ENCODE measurements at places on chromosomes 16 and 17. TPM values are rescaled to one million over a fixed set of nuclear protein-coding genes. Genes with fewer than 3 reads are reported as not detected.

Gene GRAPL
- not detected for total RNA-seq

DNA sequence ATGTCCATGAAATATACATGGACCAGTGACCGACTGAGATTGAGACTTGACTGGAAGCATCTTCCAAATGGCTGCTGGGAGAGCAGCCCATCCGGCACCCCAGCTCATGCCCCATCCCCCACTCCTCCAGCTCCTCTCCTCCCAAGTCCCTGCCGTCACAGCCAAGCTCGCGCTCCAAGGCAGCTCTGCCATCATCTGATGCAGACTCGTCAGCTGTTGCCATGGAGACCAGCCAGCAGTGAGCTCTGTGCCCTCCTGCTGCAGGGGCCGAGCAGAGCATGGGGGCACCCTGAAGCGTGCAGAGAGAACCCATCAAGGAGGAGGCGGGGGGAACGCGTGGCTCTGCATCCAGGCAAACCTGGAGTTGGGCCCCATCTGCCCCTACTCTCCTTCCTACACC lies 74.5 kb upstream of the TNRC6C start:
- DNase-seq, result no peak

Gene TMIGD1
- total RNA-seq, result not detected

Gene SPIRE2
- 5.0 TPM for total RNA-seq

- no peak for DNase-seq
Measured at GRCh38 chr16:46687486-46687885, 1.5 kb downstream of the VPS35 start.
